Activated T-helper 9 cell treated with anti-CD3 and anti-CD28 coated beads, Interleukin-2, amount 50 U/mL, for 16 hours (primary cell): ENCODE measurements at places on chromosomes 3 and 15.

GRCh38 chr15:77584201-77584600 lies 48.5 kb downstream of the LINGO1 start:
- DNase-seq, result no peak

- no peak for DNase-seq
These were observed 21.4 kb downstream of the SECISBP2L start for GRCh38 chr15:49024840-49025239.

DNA sequence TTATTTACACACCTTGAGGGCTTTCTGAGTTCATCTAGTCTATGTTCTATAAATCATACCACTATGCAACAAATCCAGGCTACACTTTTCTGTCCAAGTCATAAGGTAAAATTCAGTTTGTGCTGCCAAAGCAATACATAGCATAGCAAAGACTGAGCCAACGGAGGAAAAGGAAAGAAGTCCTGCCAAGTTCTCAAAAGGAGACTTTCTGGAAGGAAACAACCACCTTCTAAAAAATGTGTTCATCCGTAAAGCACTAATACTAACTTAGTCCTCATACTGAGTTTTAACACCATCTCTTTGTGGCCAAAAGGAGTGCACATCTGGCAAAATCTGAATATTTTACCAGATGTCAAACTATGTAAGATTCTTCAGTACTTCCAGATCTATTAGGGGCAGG lies 620.2 kb downstream of the RBMS3 start:
- DNase-seq, result no peak

- no peak for DNase-seq
These were observed 2.6 kb downstream of the ATP8B4 start for GRCh38 chr15:50116477-50116876.

DNA sequence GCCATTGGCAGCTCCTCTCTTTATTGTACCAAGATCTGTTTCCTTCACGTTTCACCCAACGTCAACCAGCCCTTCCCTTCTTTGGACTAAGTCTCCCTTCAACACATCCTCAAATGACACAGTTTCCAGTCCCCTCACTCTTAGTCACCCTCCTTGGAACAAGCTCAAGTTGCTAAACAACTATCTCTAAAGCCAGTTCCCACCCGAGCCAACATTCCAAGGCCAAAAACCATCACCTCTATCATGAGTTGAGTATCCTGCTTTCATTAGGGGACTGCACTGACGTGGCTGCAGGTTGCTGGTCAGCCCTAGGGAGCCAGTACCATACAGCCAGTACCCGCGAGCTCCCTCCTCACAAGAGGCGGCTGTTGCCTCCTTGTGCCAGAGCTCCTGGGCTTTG lies 73.8 kb downstream of the LIPC start:
- DNase-seq, result no peak

GRCh38 chr3:50089609-50089945 lies 858 bp downstream of the RBM5 start:
- DNase-seq, result peak; percentile 3

- DNase-seq, result peak; percentile 16
These were observed 821 bp downstream of the LINS1 start for GRCh38 chr15:100601163-100601562.

GRCh38 chr15:68028888-68029207 lies 25.3 kb upstream of the PIAS1 start:
- no peak for DNase-seq

DNA sequence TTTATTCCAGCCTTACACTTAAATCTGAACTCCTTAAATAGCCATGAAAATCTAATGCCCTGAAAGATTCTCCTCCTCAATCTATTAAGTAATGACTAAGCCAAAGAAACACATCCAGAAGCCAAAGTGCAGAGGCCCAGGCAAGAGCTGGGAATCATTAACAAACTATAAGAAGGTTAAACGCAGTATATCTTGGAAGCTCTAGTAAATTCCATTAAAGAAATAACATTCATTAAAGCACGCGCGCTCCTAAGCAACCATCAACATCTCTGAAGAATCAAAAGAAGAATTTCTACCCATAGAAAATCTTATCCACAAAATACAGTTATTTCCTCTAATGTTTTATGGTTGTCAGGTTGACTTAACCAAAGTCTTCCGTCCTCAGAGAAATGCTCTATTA lies 29.5 kb downstream of the MB21D2 start:
- no peak for DNase-seq

DNA sequence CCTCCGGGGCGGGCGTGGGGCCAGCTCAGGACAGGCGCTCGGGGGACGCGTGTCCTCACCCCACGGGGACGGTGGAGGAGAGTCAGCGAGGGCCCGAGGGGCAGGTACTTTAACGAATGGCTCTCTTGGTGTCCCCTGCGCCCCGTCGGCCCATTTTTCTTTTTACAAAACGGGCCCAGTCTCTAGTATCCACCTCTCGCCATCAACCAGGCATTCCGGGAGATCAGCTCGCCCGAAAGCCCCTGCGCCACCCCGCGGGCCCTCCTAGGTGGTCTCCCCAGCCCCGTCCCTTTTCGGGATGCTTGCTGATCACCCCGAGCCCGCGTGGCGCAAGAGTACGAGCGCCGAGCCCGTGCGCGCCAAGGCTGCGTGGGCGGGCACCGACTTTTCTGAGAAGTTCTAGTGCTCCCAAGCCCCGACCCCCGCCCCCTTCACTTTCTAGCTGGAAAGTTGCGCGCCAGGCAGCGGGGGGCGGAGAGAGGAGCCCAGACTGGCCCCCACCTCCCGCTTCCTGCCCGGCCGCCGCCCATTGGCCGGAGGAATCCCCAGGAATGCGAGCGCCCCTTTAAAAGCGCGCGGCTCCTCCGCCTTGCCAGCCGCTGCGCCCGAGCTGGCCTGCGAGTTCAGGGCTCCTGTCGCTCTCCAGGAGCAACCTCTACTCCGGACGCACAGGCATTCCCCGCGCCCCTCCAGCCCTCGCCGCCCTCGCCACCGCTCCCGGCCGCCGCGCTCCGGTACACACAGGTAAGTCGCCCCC lies at the start of gene THBS1:
Gene THBS1 (plus strand): TSS at position 595 of the 757 bp plus-strand sequence. CDS start 779 bp downstream, outside the sequence.
- peak; percentile 40 for DNase-seq

- no peak for DNase-seq
These were observed 54.1 kb downstream of the SLC7A14 start for GRCh38 chr3:170531657-170532335.

GRCh38 chr3:14274999-14275961 lies 96.7 kb downstream of the LSM3 start:
- DNase-seq, result no peak

- no peak for DNase-seq
These were observed 33.4 kb downstream of the AP3S2 start for GRCh38 chr15:89860431-89860830.

DNA sequence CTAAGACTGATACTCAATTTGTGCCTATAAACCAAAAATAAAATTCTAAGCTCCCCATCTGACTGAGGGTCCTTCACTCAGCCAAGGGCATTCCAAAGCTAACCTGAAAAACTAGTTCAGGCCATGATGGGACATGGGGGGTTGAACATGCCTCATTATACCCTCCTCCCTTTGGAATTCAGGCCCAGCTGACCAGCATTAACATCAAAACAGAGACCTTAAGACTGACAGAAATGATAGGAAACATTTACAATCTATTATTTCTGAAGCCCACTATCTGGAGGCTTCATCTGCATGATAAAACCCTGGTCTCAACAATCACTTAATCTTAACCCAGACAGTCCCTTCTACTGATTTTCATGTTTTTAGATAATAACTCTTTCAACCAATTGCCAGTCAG lies 140.4 kb downstream of the ANO10 start:
- DNase-seq, result no peak

DNA sequence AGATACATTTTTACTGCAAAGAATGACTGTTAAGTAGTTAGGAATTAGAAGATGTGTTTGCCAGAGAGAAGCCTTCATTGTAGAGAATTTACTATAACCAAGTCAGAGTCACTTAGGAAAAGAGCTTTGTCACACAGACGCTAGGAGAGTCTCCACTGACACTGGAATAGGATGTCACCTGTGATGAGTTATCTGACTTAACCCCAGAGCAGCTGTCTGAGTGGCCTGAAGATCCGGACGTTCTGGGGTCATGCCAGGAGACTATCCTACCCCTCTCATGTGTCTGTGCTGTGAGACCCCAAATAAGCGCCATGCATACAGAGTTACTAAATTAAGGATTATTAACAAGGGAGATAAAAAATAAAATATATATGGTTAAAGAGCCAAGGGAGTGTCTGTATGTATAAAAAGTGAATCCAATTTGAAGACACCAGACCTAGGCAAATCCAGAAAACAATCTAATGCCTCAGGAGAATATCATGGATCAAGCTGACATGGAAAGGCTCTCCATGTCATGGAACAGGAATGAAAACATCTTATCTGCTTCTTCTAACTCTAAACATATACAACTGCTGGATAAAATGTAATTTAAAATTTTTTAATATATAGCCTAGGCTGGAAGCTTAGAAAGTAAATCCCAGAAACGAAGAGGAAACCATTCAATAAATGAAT lies 43.5 kb downstream of the ITGB5 start:
- DNase-seq, result no peak

GRCh38 chr15:69807721-69808120 lies 290.0 kb downstream of the TLE3 start:
- DNase-seq, result no peak

DNA sequence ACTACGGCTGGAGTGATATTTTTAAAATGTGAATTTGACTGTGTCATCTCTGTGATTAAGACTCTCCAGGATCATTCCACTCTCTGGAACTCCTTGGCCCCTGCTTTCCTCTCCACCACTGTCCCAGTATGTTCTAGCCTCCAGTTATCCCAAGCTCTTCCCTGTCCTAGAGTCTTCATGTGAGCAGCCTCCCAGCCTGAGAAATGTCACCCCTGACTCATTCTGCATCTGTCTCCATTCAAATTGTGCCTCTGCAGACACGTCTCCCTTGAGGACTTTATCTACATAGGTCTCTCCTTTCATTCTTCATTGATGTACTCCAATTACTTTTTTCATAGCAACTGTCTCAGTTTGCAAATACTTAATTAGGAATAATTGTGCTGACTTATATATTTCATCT lies 317.7 kb upstream of the ADAMTS9 start:
- no peak for DNase-seq

DNA sequence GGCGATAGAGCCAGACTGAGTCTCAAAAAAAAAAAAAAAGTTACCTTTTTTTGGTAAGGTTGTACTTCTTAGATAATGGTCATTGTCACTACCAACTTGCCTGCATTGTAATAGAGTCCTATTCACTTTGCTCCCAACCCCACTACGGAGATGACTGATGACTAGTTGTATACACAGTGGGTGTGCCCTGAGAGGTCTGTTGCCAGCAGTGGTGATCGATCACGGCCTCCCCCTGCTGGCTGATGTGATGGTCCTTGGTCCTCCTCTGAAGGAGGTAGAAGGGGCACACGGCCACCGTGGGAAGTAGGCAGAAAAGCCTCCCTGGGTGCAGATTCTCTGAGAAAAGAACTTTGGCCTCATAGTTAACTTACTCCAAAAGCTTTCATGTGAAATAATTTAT lies 10.7 kb downstream of the GCNT3 start:
- no peak for DNase-seq

DNA sequence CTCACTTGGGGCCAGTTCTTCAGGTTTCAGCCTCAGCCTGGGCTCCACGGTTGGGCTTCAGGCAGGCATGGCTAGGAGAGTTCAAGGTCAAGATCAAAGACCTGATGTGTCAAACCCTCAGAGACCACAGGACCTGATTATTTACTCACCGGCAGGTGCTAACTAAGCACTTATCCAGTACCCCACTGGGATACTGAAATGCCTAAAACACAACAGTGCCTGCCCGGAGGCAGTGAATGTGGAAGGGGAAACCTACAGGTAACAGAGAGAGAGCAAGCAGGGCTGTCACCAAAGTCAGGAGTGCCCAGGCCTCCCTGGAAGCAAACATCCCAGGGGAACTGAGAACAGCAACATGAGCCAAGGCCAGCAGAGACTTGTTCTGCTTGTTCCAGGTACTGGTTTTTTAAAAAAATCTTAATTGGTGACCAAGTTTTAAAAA lies 6.7 kb downstream of the IDH2 start:
- DNase-seq, result no peak

DNA sequence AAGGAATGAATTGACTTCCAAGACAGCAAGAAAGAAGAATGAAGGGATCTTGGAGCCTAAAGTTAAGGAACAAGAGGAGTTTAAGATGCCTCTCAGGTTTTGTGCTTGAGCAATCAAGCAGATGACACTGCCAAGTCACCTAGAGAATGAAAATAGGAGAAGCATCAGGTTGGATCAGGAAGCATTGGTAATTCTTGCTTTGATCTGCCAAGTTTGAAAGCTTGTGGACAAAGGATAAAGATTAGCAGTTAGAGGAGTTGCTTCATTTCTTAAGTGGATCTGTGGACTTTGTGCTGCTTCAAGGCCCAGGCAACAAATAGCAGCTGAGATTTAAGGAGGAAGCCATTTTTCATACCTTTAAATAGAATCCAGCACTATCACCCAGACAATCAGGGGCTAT lies 35.6 kb downstream of the FRMD5 start:
- no peak for DNase-seq

- DNase-seq, result no peak
These were observed 5.0 kb upstream of the SKIC8 start for GRCh38 chr15:78304216-78305066.

DNA sequence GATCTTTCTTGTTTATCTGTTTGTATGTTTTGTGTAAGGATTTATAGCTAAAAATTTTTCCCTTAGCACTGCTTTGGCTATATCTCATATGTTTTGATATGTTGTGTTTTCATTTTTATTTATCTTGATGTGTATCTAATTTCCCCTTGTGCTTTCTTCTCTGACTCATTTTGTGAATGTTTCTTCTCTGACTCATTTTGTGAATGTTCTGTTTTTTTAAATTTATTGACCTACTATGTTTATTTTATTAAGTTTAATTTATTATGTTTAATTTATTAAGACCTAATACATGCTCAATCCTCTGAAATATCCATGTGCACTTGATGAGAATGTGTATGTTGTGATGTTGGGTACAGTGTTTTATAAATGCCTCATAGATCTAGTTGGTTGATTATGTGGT lies 793.5 kb upstream of the CADM2 start:
- DNase-seq, result no peak

GRCh38 chr3:15367059-15367458 lies 34.7 kb upstream of the SH3BP5 start:
- no peak for DNase-seq

DNA sequence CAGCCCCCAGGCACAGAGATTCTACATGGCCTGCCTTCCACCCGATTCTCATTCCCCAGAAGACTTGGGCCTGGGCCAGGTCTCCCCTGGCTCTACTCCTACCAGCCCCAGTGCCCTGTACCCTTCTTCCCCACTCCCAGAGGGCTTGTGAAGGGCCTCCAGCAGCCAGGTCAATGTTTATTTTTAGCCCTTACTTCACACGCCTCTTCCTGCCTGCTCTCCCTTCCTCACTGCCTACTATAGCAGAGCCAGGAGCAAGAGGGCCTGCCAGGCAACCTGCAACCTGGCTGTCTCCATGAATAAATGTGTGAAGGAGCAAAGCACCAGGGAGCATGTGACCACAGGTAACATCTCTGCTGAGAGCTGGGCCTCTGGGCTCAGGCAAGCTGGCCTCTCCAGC lies 26.4 kb upstream of the APEH start:
- DNase-seq, result no peak
